Stimulated activated CD4-positive, alpha-beta T cell treated with anti-CD3 and anti-CD28 coated beads, Interleukin-15, amount 100 ng/mL, for 24 hours (primary cell): ENCODE measurements at places on chromosomes 5 and 9.
A peak's percentile ranks its signal among the peaks of the same experiment; 100 is the strongest.

DNA sequence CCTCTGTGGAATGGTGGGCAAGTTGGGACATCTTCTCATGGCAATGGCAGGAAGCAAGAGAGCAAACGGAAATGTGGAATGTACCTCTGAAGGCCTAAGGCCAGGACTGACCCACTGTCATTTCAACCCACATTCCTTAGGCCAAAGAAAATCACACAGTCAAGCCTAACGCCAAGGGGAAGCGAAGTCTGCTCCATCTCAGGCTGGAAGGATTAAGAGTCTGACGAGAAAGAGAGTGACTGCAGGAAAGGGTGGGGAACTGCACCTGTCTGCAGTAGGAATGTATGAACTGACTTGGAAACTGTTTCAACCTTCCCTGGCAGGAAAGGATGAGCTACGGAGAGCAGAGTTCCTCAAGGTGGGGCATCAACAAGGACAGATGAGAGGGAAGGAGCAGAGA lies 90.2 kb upstream of the TAS2R1 start:
- no peak for DNase-seq

- DNase-seq, result no peak
Measured at GRCh38 chr9:35519692-35520363, 29.9 kb downstream of the RUSC2 start.

- no peak for DNase-seq
Measured at GRCh38 chr5:165735388-165735787, 2230.0 kb downstream of the MAT2B start.

- DNase-seq, result no peak
Measured at GRCh38 chr5:172162323-172162986, 25.6 kb downstream of the STK10 start.

GRCh38 chr9:5971740-5972139 lies 43.7 kb downstream of the RANBP6 start:
- no peak for DNase-seq

GRCh38 chr9:136572828-136573625 lies 27.2 kb upstream of the NOTCH1 start:
- no peak for DNase-seq

GRCh38 chr5:30832519-30832918 lies 361.0 kb upstream of the CDH6 start:
- no peak for DNase-seq

DNA sequence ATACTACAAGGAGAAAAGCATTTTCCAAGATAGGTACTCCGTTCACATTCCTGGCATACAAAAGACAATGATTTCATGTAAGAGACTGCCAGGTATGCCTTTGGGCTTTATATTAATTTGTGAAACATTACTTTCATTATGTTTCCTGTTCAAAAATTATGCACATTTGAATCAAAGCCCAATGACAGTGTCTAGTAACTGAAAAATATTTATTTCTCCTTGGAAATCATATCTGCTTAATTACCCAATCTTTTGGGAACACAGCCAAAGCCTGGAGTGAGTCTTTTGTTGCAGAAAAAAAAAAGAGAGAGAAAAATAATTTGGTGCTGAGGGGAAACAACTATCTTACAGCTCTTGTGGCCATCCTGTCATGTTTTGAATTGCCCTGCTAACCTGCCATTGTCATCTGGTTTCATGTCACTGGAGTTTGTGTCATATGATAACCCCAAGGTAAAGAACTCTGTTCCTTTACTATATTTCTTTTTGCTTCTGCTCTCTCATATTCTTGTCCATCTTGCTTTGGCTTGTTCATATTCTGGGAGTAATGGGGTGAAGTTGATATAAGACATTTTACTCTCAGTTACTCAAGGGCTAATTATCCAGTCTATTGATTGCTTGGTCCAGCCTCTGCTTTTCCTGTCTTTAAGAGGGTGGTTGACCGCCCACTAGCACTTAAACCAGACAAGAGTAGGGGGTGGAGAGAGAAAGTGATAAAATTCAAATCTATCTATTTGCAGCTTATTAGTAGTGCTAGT lies 238.3 kb upstream of the NUDT12 start:
- no peak for DNase-seq

DNA sequence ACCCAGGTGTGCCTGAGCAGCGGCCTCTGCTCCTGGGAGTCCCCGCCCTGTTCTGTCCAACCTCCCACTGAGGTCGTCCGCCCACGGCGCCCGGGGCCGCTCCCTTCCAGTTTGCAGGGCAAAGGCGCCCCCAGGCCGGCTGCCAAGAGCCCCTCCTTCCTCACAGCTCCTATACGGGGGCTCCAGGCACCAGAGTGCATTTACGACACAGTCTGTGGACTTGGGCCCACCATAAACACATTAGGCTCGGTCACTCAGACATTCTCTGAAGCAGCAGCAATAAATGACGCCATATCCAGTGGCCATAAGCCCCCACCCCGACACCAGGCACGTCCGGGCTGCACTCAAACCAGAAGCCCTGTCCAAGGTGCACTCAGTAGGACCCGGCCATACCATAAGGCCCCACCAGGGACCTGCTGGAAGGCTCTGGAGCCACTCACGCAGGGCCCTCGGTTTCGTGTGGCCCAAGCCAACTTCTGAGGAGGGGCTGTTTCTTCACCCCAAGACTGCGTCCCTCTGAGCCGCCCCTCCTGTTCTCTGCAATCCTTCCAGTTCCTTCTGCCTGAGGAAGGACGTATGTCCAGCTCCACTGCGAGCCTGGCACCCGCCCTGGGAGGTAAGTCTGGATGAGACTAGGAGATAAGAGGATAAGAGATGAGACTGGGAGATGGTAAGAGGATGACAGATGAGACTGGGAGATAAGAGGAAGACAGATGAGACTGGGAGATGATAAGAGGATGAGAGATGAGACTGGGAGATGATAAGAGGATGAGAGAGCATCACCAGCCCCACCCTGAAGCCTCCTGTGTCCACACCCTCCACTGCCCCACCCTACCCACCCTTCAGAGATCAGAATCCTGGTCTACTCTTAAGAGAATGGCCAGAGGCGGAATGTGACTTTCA lies 26.7 kb downstream of the SLC6A18 start:
- no peak for DNase-seq

DNA sequence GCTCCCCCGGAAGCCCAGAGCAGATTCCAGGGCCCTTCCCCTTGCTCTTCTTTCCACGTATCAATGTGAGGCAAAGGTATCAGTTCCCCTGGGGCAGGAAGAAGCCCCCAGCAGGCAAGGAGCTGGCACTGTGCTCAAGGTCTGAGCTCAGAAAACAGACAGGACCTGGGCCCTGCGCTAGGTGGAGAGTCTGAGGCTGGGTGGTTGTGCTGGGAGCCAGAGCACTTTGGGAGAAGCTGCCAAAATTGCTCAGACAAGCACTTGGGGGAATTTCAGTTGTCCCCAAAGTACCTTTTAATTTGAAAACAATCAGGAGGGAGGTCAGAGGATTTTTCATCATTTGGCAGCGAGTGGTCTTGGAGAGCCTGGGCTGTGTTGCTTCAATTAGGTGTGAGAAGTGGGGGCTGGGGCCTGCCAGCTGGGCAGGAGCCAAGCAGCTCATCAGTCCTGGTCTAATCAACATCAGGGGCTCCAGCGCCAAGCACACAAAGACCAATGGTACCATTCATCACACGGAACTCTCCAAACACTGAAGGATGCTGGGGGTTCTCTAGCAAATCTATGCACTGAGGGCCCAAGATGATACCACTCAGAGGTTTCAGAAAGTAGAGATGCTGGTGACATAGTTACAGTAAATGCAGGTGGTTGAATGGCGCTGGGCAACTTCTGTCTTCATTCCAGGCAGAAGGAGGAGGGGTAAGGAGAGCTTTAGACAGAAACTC lies 176.5 kb downstream of the SNX18 start:
- DNase-seq, result no peak

- no peak for DNase-seq
Measured at GRCh38 chr9:36120705-36121104, 15.8 kb upstream of the GLIPR2 start.

- DNase-seq, result no peak
Measured at GRCh38 chr9:130267930-130268329, 2.4 kb downstream of the HMCN2 start.

GRCh38 chr9:94576131-94576530 lies 17.5 kb downstream of the FBP2 start:
- no peak for DNase-seq

- no peak for DNase-seq
Measured at GRCh38 chr5:179371681-179372680, 26.7 kb upstream of the ADAMTS2 start.

DNA sequence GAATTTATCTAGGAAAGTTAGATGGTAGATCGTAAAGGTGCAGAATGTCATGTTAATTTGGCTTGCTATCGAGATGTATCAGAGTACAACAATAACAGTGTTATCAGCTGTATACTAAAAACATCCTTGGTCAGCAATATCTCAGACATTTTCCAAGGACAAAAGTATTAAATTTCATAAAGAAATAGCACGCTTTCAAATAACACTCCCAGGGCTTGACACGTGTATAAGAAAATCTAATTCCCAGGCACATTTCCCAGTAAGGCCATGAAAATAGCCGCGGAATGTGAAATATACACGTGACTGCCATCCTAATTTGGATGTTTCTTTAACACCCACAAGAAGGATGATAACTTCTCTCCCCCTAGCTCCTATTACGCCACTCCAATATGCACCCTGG lies 17.7 kb upstream of the SYK start:
- no peak for DNase-seq

- peak; percentile 7 for DNase-seq
Measured at GRCh38 chr5:73564675-73565074, 764 bp downstream of the ANKRA2 start.
